ENCODE measurements at places on chromosomes 2 and 18. TPM values are rescaled to one million over a fixed set of nuclear protein-coding genes. Genes with fewer than 3 reads are reported as not detected.

The MSTN gene
- 5.8 TPM for total RNA-seq

The USP14 gene
- 59.1 TPM for total RNA-seq

The RRM2 gene
- total RNA-seq: 24.8 TPM

The DLGAP1 gene
- total RNA-seq: 7.5 TPM

The ZBTB7C gene
- 8.6 TPM for total RNA-seq

The CCL20 gene
- not detected for total RNA-seq

The STK39 gene
- total RNA-seq: 37.7 TPM

The RUFY4 gene
- not detected for total RNA-seq

The DSC3 gene
- total RNA-seq: 9.4 TPM

The TCF23 gene
- total RNA-seq: 0.85 TPM

The NCKAP5 gene
- total RNA-seq: 14.4 TPM

The HEATR5B gene
- total RNA-seq: 57.7 TPM

The ELAC1 gene
- total RNA-seq: 7.3 TPM

The RSAD2 gene
- total RNA-seq: 11.1 TPM

The AGXT gene
- not detected for total RNA-seq

The CAPN13 gene
- 6.0 TPM for total RNA-seq

The STAMBP gene
- total RNA-seq: 30.4 TPM

The REG1A gene
- total RNA-seq: not detected

The KCNE4 gene
- 22.0 TPM for total RNA-seq

The SCN3A gene
- 6.1 TPM for total RNA-seq

The IL18R1 gene
- 3.3 TPM for total RNA-seq

The TEX44 gene
- not detected for total RNA-seq

The HOXD8 gene
- total RNA-seq: 12.3 TPM
